Lower lobe of right lung (tissue), 2 donors: ENCODE measurements at places on chromosomes 5 and 9. TPM values are rescaled to one million over a fixed set of nuclear protein-coding genes. Genes with fewer than 3 reads are reported as not detected.

C9orf85 gene
- total RNA-seq = 11.1 TPM

SOWAHA gene
- total RNA-seq = 0.18 TPM

SLC1A1 gene
- total RNA-seq = 31.4 TPM

SPAG8 gene
- total RNA-seq = 13.3 TPM

ABCA1 gene
- 46.8 TPM for total RNA-seq

RALGDS gene
- 71.1 TPM for total RNA-seq

MARCOL gene
- not detected for total RNA-seq

C9orf153 gene
- total RNA-seq = 0.95 TPM

LCN2 gene
- total RNA-seq = 83.4 TPM

INSL4 gene
- not detected for total RNA-seq

ARSB gene
- 21.6 TPM for total RNA-seq

ANKRD31 gene
- total RNA-seq = 0.27 TPM

TERT gene
- not detected for total RNA-seq

PPP2R2B gene
- 0.95 TPM for total RNA-seq

NPR2 gene
- 20.6 TPM for total RNA-seq

AK8 gene
- total RNA-seq = 6.1 TPM

GPX8 gene
- total RNA-seq = 10.8 TPM

FAM153A gene
- 3.7 TPM for total RNA-seq

AJM1 gene
- 3.5 TPM for total RNA-seq

C5orf22 gene
- 20.8 TPM for total RNA-seq

RGS7BP gene
- total RNA-seq = 1.6 TPM

SLC45A2 gene
- not detected for total RNA-seq

SEMA5A gene
- 29.3 TPM for total RNA-seq

PCA3 gene
- not detected for total RNA-seq

AOPEP gene
- 63.7 TPM for total RNA-seq

IL3 gene
- not detected for total RNA-seq

FOXD4L4 gene
- 0.77 TPM for total RNA-seq

RNF180 gene
- 12.2 TPM for total RNA-seq

COQ4 gene
- 35.9 TPM for total RNA-seq

RETREG1 gene
- total RNA-seq = 20.6 TPM

PTGS1 gene
- 14.9 TPM for total RNA-seq

LHX3 gene
- not detected for total RNA-seq

FCHO2 gene
- total RNA-seq = 89.9 TPM

MYMK gene
- total RNA-seq = not detected

GFPT2 gene
- 13.4 TPM for total RNA-seq

ANXA2R gene
- total RNA-seq = 4.4 TPM

ABO gene
- 25.0 TPM for total RNA-seq

CDH10 gene
- total RNA-seq = 0.35 TPM

FBXL7 gene
- total RNA-seq = 8.0 TPM
